ENCODE measurements at places on chromosomes 5 and 9. TPM values are rescaled to one million over a fixed set of nuclear protein-coding genes. Genes with fewer than 3 reads are reported as not detected.

- DNase-seq, result no peak
Measured at GRCh38 chr9:89454498-89455355, 43.2 kb downstream of the SEMA4D start.

- peak; percentile 19 for DNase-seq
Measured at GRCh38 chr9:114606597-114607207, 4.4 kb upstream of the TMEM268 start.

GRCh38 chr9:81680006-81680405 is 9.3 kb downstream of the TLE1 start:
- no peak for DNase-seq

DNA sequence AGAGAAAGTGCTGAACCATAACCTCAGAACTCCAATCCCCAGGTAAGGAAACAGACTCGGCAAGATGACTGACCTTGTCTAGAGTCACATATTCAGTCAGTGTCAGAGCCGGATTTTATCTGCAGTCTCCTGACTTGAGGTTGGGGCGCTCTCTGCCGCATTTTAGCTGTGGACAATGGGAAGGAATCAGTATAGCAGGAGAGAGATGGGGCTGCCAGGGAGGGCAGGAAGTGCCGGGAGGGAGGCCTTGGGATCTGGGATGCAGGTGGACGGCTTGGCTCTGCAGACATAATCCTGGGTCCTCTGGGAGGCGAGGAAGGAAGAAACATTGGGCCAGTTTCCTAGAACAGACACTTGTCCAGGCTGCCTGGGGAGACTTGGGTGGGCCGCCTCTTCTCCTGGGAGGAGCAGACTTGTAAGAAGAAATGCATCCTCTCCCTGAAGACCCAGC is 39.7 kb upstream of the COL15A1 start:
- no peak for DNase-seq

GRCh38 chr9:113612828-113613227 is 149.3 kb downstream of the RGS3 start:
- no peak for DNase-seq

Gene ZFP62
- 16.2 TPM for total RNA-seq

Gene IFNK
- not detected for total RNA-seq

DNA sequence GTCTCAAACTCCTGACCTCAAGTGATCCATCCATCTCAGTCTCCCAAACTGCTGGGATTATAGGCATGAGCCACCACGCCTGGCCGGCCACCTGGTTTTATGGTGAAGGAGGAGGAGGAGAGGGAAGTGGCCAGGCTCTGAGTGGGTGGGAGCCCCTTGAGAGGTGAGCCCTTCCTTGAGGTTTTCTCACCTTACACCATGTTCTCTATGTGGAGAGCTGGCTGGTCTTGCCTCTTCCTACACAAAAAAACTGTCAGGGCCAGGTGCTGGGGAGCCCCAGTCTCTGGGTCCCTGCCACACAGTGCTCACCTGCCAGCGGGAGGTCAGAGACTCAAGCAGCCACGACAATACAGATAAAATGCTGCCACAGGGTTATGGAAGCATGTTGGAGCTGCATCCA is 18.1 kb downstream of the SWI5 start:
- DNase-seq, result no peak

DNA sequence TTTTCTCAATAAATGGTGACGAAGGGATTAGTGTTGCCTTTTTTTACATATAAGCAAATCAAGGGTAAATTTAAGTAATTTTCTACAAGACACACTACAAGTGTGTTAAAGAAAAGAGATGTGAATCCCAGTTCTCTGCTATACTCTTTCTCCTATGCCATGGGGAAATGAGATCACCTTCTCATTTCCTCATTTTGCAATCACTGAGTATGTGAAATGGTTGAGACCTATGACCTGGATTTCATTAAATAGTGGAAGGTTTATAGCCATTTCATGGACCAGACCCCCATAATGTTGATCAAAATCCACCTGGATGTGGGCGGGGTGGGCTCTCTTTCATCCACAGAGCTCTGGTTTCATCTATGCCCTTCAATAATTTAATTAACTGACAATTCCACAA is 66.9 kb upstream of the SLIT3 start:
- DNase-seq, result peak; percentile 35

- DNase-seq, result no peak
Measured at GRCh38 chr9:17521100-17521855, 57.6 kb upstream of the SH3GL2 start.

DNA sequence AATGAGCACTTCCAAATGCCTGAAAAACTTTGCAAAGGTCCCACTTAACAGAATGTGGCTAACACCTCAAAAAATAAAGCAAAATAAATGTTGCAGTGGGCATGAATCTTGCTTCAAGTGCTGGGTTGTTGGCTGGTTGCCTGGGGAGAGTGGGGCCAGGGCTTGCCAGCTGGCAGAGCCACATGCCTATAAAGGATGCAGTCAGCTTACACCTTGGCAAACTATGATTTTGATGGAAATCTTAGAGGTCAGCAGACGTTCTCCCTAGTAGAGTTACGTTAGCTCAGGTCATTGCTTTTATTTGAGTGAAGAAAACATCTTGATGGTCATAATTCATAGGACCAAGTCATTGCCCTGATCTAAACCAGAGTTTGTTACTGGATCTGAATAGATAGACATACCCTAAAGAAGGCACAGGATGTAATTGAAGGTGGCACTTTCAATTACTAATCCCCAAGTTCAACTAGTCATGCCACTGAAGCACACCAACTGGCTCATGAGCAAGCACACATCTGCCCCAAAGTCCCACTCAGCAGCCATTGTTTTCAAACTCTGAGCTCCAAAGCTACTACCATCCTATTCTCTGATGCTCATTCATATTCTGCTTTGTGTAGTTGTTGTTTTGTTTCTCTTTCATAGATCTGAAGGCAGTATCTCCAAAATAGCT is 51.2 kb upstream of the ZSWIM6 start:
- peak; percentile 47 for DNase-seq

GRCh38 chr5:177595991-177596774 is 3.7 kb upstream of the B4GALT7 start:
- DNase-seq, result no peak

Gene ARID3C
- total RNA-seq, result not detected

Gene FIBCD1
- 11.6 TPM for total RNA-seq

DNA sequence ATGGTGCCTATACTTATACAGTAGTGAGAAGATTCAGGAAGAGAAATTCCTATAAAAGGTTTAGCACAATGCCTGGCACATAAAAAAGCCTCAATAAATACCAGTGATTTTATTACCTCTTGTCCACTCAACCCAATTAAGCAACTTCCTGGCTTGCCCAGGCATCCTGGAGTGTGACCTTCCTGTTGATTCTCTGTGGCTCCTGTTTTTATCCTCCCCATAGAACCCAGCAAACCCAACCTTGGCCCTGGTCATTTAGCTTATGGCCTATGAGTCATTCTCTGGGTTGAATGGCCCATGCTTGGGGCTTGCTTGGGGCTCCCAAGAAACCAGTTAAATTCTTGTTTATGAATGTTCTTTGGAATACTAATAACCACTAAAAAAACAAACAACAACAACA is 21.4 kb upstream of the SPARC start:
- peak; percentile 46 for DNase-seq

DNA sequence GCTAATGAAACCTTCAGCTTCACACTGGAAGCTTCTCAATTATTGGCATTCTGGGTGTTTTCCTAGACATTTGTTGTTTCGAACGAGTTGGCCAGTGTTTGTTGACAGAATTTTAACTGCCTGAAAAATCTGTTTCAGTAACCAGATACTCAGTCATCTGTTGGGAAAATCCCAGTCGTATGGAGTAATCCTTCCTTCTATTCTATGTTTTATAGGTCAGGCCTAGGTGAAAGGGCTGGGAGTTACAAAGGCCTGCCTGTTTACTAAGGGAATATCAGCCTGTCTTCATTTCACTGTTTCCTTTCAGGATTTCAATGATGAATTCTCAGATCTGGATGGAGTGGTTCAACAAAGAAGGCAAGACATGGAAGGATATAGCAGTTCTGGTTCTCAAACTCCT is 59.9 kb downstream of the GRAMD2B start:
- DNase-seq, result no peak

- DNase-seq, result no peak
Measured at GRCh38 chr9:89912605-89912953, 307.8 kb downstream of the GADD45G start.

Gene TMEM174
- total RNA-seq, result not detected

- no peak for DNase-seq
Measured at GRCh38 chr5:6602441-6602840, 30.4 kb downstream of the NSUN2 start.

Gene PCDH12
- 0.14 TPM for total RNA-seq

DNA sequence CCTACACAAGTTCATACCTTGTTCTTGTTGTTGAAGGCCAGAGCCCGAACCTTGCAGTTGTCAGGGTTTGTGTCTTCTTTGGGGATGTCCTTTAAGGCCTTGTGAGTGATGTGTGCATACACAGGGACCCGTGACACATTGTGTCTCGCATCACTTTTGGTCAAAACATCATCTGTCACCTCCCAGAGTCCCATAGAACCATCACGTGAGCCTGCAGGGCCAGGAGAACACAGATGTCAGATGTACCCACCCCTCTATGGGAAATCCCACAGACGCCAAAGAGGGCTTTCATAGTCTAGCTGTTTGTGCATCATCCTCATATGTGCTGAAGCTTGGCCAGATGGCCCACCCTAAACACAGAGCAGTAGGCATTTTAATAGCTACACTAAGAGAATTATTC is 28.2 kb downstream of the DCAF12 start:
- no peak for DNase-seq

All from HT1080 (cell line).